Stimulated activated CD4-positive, alpha-beta T cell treated with anti-CD3 and anti-CD28 coated beads, Interleukin-15, amount 100 ng/mL, for 1 hour (primary cell): ENCODE measurements at places on chromosomes 4 and X.

- no peak for DNase-seq
Observed at GRCh38 chr4:84866295-84866694, 100.2 kb downstream of the WDFY3 start.

- DNase-seq: no peak
Observed at GRCh38 chrX:10566716-10567097, 53.7 kb downstream of the MID1 start.

DNA sequence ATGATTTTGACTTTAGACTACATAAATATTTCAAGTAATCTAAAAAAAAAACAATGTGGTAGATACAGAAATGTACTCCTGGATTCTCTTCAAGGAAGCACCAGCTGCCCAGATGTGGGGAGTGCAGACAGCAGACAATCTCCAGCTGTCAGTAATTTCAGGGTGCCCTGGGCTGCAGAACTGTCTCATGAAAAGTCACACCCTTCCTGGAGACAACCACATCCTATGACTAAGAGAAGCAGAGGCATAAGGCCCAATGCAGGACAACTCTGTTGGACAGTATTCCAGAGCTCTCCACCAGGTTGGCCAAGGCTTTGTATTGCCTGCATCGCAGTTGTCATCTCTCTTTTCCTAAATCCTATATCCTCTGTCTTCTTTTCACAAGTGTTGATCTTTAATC lies 34.4 kb upstream of the BLTP1 start:
- no peak for DNase-seq

DNA sequence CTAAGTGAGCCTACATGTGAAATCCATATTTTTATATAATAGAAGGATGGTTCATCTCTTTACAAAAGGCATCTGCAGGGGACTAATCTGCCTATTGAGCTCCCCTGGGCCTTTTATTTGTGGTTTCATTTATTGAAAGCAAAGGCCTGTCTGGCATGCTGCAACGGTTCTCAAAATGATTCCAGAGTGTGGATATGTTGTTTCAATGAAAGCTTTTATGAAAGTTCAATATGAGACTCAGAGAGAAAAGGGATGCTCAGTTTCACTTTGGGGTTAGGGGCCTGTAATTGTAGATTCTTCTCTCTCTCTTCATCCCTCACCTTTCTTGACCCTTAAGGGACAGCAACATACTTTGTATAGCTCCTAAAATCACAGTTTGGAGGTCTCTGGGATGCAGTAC lies 204.2 kb upstream of the CASK start:
- no peak for DNase-seq
